ENCODE measurements at places on chromosomes 4 and X.

DNA sequence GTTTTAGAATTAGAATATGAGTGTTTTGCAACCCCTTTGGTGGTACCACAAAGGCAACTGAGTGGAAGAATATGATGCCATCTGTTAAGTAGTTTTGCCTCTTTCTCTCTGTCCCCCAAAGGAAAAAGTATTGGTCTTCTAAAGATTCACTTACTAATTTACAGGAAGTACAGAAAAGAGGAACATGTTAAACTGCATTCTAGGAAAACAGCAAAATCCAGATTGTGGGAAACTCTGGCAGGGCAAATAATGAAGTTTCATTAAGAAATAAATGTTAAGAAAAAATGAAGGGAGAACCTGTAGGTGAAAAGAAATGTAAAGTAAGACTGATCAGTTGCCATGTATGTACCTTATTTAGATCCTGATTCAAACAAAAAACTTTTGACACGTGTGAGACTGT, 39.3 kb downstream of the NSUN7 start:
- no peak for DNase-seq

DNA sequence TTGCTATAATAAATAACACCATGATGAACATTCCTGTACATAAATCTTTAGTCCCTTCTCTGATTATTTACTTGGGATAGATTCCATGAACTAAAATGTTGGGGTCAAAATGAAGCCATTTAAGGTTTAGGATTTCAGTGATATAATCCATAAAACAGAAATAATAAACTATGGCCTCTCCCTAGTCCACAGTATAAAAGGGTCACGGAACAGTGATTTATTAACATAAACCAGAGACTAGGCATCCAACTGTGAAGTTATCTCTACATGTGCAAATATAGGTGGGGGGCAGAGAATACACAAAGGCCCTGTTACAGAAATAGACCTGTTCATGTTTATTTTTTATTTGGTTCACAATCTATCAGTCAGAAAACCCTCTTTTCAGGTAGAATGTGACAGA, 499.1 kb upstream of the SLIT2 start:
- no peak for DNase-seq

- peak; percentile 88 for DNase-seq
Measured at GRCh38 chr4:101279377-101279871, 67.9 kb downstream of the PPP3CA start.

GRCh38 chr4:8505229-8505628, 64.7 kb downstream of the TRMT44 start:
- DNase-seq = no peak

DNA sequence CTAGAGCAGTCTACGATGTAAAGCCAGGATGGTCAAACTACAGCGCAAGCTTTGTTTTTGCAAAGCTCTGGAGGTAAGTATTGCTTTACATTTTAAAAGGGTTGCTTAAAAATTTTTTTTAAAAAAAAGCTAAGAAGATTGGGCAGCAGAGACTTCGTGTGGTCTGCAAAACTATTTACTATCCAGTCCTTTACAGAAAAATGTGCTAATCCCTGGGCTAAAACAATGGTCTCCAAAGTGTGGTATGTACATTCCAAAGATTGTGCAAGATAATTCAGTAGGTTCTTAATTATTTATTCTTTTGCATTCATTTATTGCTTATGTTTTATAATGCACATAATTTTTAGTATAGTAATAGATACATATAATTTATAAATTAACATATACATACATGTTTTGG, 113.2 kb downstream of the MFAP3L start:
- DNase-seq = no peak

GRCh38 chr4:44235897-44236296, 212.7 kb downstream of the KCTD8 start:
- no peak for DNase-seq

Data from muscle of arm (tissue), 14 donors.